ENCODE measurements at places on chromosomes 7 and 10.

GRCh38 chr10:98300526-98301229 lies 32.7 kb upstream of the LOXL4 start:
- no peak for DNase-seq

- DNase-seq, result peak; percentile 19
Measured at GRCh38 chr7:151251689-151252560, 3.4 kb upstream of the SMARCD3 start.

DNA sequence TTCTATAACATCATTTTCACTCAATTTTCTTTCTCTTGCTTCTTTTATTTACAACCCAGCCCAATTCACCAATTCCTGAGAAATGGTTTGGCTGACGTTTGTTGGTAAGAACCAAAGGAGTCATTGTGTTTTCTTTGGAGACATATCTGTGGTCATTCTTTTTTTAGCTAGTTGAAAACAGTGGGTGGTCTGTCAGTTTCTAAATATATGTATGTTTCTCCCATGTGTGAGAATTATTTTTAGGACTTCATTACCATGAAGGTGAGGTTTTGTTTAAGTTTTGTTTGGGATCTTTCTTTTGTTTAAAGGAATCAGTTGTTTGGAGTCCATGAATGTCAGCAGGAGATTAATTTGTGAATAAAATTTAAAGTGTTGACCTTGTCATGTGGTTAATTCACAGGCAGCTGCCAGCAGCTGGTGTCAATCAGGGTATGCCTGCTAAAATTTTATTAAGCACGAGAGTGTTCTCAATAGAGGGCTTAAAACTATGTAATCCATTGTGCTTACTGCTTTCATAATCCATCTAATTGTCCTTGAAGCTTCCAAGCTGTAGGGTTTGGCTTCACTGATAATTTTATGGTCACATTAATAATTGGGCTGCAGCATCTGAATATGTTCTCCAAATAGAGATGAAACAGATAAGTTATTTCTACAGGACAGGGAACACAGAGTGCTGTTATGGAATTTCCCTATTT lies 38.7 kb downstream of the INSYN2A start:
- no peak for DNase-seq

DNA sequence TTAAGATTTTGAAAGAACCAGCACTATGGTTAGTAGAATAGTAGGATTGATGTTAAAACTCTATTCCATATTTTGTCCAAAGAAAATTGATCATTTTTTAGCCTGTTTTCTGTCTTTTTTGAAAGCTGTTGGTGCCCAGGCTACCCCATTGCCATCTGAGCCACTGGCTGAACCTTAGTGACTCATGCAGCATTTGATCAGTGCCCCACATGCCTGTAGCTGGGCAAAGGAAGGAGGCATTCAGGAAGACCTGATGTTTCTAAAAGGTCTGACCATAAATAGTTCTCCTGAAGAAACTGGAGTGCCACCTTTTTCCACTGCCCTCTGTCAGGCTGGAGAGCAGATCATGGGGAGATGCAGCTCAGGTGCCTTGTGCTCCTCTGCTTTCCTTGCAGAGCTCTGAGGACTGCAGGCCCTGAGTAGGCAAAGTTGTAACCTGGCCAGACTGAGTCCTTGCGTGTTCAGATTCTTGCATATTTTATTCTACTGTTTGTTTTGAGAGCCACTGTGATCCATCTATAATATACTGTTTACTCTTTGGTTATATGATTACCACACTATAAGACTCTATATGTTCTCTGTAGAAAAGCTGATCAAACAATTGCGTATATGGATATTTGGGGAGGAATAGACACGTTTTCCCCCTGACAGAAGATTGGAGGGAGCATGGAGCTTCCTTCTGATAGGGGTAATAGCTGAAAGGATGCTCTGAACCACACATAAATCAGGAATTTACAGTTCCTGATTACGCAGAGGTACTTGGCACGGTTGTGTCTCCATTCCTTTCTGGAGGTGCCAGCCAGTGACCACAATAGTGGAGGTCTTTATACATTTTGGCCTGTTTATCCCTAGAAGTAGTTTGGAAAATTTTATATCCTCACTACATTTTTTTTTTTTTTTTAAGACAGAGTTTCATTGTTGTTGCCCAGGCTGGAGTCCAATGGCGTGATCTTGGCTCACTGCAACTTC lies 48.9 kb upstream of the GJD4 start:
- no peak for DNase-seq

DNA sequence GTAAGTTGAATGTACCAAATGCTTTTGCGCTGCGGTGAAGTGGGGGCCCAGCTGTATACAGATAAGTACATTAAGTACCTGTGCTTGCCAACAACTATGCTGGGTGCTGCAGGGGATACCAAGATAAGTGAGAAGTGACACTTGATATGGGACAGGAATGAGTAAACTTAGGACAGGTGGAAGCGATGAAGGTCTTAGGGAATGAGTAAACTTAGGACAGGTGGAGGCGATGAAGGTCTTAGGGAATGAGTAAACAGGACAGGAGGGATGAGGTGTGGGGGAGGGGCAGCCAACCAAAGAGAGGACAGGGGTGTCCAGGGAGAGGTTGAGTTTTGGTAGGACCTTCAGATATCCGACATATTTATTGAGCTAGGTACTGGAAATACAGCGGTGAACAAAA lies 1.4 kb downstream of the MDH2 start:
- DNase-seq, result no peak

DNA sequence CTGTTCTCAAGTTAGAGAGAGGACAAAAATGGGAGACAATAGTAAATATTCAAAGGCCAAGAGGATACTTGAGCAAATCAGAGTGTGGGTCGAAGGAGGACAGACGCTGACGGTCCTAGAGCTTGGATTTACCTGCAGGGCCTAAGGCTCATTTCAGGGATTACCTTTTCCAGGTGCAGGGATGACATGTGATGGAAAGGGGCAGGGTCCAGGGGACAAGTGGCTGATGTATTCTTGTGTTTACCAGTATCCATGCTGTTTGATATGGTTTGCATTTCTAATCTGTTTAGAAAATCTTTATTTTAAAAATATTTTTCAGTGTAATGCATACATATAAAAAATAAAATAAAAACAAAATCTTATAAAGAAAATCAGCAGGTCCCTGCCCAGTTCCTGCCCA lies 5.3 kb downstream of the GALNTL5 start:
- no peak for DNase-seq

DNA sequence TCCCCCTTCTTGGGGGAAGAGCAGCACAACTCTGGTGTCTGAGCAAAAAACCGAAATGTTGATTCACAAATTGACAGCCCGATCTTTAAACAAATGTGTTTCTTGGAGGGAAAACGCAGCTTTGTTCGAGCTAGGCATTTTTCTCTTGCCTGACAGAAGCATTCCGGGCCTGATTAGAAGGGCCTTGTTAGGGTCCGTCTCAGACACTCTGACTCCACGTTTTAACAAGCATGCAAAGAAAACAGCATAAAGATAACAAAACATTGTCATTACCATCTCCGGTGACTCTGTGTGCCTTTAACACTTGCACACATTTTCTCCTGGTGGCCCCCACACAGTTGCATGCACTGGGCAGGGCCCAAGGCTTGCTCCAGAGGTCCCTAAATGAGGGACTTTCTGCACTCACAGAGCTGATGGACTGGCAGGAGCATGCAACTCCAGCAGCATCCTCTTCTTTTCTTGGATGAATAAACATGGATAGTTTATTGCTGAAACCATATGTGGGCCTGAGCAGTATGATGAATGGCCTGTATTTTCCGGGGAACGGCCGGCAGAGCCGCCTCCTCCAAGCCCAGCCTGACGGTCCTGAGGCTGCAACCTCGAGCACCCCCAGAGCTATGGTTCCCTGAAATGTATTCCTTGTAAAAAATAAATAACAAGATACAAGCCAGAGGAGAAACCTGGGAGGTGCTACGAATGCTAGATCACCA lies 50.9 kb downstream of the EBF3 start:
- DNase-seq, result no peak

DNA sequence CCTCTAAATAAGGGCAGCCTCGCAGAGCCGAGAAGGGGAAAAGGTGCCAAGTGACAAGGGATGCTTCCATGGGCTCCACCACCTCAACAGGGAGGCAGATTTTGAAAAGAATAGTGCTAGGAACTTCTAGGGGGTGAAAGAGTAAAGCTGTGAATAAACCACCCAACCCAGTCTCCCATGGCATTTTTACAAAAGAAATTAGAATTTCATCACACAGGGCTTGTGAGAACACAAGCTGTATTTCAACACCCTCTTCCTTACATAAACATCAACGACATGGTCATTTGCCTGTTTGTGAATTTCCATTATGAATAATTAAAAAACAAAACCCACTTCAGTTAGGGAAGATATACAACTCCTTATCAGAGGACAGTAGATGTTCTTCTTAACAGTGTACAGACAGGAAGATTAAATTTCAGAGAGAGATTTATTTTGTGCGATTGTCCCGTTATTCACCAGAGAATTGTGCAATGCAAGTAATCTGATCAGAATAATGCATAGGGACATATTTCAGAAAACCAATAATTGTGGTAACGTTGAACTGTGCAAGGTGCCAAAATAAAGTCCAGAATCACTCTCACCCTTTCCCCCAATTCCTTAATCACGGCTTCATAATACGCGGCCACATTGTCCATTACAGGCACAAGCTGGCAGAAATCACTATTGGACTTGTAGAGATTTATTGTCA lies 207.8 kb upstream of the MGMT start:
- DNase-seq, result no peak

DNA sequence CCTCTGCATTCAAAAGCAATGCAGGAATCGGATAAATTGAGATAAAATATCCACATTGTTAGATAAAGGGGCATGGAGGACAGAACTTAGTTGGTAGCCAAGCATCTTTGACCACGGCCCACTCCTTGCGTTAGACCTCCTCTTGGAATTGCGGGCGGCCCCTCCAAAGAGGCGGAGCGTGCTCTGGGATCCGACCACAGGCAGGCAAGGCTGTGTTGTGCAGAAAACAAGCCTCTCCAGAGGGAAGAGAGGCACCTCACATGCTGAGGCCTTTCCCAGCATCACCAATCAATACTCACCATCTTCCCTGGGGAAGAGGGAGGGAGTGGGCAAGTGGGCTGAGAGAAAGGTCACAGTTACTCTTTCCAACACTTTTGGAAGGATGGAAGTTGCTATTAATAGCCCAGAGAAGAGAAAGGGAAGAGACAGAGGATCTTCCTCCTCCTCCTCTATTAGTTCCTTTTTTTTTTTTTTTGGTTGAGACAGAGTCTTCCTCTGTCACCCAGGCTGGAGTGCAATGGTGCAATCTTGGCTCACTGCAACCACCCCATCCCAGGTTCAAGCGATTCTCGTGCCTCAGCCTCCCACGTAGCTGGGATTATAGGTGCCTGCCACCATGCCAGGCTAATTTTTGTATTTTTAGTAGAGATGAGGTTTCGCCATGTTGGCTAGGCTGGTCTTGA lies 49.7 kb upstream of the NRF1 start:
- DNase-seq, result no peak
